ENCODE measurements at places on chromosomes 2 and 18. TPM values are rescaled to one million over a fixed set of nuclear protein-coding genes. Genes with fewer than 3 reads are reported as not detected.

DSG4 gene
- 8.3 TPM for total RNA-seq

IL1R2 gene
- not detected for total RNA-seq

ANKRD30BL gene
- total RNA-seq, result not detected

EFEMP1 gene
- not detected for total RNA-seq

GRCh38 chr2:36485521-36485920 is 112.4 kb downstream of the FEZ2 start:
- DNase-seq, result no peak

DNA sequence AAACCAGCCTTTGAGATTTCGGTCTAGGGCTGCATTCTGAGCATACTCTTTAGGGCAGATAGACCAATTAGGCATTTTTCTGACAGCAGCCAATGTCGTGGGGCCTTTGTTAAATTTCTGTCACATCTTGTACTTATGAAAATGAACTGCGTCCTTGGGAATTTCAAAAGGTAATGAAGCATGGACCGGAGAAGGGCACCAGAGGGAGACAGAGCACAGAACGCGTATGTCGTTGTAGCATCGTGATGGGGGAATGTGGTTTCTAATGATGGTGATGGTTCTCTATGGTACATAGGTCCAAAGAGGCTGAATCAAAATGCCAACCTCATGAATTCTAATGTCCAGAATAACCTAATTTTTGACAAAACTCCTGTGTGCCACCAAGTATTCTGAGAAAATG is 483.9 kb upstream of the CRIM1 start:
- DNase-seq, result no peak

DNA sequence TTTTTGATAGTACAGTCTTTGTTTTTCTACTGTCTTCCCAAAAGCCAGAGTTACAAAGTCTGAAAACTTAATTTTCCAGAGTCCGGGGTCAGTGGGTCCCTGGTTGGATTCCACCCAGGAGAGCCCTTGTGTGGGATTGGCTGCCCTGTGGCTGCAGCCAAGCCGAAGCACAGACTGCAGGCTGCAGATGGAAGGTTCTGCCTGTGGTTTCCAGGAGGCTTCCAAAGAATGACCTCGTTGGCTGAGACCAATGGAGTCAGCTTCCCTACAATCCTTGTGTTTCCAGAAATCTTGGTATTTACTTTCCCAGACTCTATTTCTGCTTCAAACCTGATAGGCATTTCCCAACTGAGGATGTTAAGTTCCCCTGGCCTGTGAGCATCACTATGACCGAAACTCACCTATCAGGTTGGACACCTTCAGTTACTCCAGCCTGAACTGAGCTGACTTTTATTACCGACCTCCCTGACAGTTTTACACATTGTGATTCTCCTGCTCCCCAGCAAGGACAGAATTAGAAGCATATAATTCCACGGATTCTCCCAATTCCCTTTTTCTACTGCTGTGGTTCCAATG is 117.5 kb upstream of the CCDC68 start:
- DNase-seq, result no peak

- DNase-seq, result no peak
Observed at GRCh38 chr2:36379710-36380448, 24.3 kb downstream of the CRIM1 start.

- no peak for DNase-seq
Observed at GRCh38 chr18:3014503-3015203, 1.7 kb upstream of the LPIN2 start.

GRCh38 chr2:205748639-205749038 is 66.3 kb downstream of the NRP2 start:
- DNase-seq, result no peak

GRCh38 chr2:237625216-237625705 is 2.1 kb upstream of the LRRFIP1 start:
- DNase-seq, result no peak

- DNase-seq, result no peak
Observed at GRCh38 chr18:61329398-61329797, 3.8 kb upstream of the CDH20 start.

GRCh38 chr18:23662309-23663263 is at the start of gene ANKRD29:
TSS of gene ANKRD29 (minus strand) at chr18:23662911. CDS start at chr18:23662730, 181 bp downstream.
- no peak for DNase-seq

DNA sequence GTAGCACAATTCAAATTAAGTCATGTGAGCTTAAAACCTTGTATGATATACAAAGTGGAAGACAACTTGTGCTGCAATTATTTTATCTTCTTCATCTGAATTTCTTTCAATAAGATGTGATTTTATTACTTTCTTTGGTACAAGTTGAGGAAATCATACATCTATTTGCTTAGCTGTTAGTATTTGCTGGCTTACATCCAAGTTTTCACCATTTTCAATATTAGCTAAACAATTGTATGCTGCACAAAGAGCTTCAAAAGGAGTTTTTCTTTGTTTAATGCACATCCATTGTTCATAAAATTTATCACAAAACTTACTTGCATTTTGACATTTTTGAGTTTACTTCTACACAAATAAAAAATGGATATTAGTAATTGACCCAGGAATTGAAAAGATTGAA is 40.9 kb downstream of the SCN9A start:
- DNase-seq, result no peak

DNA sequence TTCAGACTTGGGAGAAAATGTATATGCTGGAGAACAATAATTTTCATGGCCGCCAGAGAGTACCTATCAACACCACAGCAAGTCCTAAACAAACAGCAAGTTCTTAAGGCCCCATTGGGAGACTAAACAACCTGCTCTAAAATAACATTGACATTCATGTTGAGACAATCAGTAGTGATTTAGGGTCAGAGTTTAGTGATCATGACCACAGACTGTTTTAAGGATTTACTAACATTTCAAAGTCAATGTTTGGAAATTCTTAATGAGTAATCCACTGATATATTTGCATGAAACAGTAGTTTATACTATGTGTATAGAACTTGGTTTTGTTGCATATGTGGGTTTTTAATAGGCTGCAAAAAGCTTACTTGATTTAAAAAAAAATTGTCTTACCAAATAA is 34.7 kb downstream of the RASGRP3 start:
- DNase-seq, result no peak
